ENCODE measurements at places on chromosomes 4 and X.
A peak's percentile ranks its signal among the peaks of the same experiment; 100 is the strongest.

GRCh38 chrX:65769564-65770292 lies 102.3 kb downstream of the MSN start:
- H3K4me1 ChIP-seq, result no peaks in the 10 kb centered on the region
- no peaks in the 10 kb centered on the region for H3K36me3 ChIP-seq
- no peaks in the 10 kb centered on the region for H3K27me3 ChIP-seq
- no peak for DNase-seq
- no peak overlapping the region for H3K4me3 ChIP-seq

DNA sequence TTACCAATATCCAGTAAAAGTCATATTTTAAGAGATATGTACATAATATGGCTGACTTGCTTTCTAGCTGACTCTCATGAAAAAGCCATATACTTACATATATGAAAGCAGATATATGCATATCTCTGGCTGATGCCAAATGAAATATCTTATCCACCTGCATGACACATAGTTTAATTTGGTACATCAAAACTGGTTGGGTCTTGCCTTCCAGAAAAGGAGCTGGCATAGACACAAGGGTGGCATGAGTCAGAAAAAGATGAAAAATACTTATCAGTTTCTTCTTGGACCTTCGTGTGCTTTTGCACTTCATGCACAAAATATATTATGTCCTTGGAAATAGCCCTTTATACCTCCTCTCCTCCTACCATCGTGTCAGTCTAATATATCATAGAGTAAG lies 32.1 kb downstream of the TIGD4 start:
- DNase-seq, result no peak
- no peak overlapping the region for H3K4me3 ChIP-seq
- no peaks in the 10 kb centered on the region for H3K36me3 ChIP-seq

- peaks cover 7% of the 10 kb centered on the region for H3K4me1 ChIP-seq
- DNase-seq, result no peak
- no peak overlapping the region for H3K4me3 ChIP-seq
- H3K27me3 ChIP-seq, result no peaks in the 10 kb centered on the region
- H3K27ac ChIP-seq, result no peak overlapping the region
Observed at GRCh38 chr4:168411318-168412150, 68.8 kb downstream of the DDX60L start.

DNA sequence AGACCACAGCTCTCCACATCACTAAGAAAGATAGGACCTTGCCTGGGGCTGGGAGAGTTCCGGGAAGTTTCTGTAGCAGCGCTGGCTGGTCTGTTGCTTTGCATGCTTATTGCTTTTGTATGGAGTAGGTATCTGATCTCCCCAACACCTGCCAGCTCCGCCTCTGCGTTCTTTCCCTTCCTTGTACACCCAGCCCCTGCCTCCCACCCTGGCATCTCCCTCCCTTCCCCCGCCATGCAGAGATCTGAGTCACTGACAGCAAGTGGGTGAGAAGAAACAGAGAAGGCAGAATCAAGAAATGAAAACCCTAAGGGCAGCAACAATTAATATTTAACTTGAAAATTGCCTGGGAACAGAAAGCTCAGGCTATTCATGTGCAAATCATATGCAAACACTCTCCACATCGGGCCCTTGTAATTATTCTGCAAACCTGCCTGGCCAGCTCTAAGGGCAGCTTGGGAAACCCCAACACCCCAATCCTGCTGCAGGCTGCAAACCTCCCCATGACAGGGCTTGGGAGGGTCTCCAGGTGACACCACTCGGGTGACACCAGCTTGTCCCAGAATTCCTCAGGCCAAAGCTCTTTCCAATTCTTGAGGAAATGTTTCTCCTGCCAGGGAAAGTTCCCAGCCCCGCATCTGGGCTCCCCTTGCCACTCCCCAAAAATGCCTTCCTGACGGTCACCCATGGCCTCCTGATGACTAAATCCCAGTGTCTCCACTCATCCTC lies 257.2 kb downstream of the FBXW7 start:
- H3K27ac ChIP-seq, result no peak overlapping the region
- no peaks in the 10 kb centered on the region for H3K4me1 ChIP-seq
- no peak for DNase-seq
- no peaks in the 10 kb centered on the region for H3K27me3 ChIP-seq
- no peaks in the 10 kb centered on the region for H3K36me3 ChIP-seq
- no peak overlapping the region for H3K4me3 ChIP-seq

- H3K27me3 ChIP-seq, result no peaks in the 10 kb centered on the region
- no peak overlapping the region for H3K4me3 ChIP-seq
- no peaks in the 10 kb centered on the region for H3K36me3 ChIP-seq
- H3K4me1 ChIP-seq, result peaks cover 2% of the 10 kb centered on the region
Observed at GRCh38 chrX:119655125-119655524, 37.8 kb downstream of the SEPTIN6 start.

GRCh38 chrX:10387011-10387410 lies 230.2 kb downstream of the CLCN4 start:
- H3K36me3 ChIP-seq, result no peaks in the 10 kb centered on the region
- peak; percentile 37 for DNase-seq
- H3K4me3 ChIP-seq, result no peak overlapping the region
- no peaks in the 10 kb centered on the region for H3K27me3 ChIP-seq
- H3K27ac ChIP-seq, result no peak overlapping the region

DNA sequence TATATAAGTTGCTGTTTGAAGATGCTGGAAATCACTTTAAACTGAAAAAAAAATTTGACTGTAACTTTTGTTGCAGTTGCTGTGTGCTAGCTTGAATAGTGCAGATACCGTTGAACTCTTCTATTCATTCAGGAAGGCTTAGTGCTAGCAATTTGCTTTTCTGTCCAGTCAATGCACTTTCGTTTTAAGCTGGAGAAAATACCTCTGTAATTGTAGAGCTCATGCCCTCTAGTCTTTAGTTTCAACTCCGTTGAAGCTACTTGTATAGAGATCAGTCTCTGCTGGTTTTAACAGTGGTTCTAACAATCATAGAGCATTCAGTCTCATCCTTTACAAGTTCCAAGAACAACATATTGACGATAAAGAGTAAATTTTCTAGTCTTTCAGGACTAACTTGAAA lies 49.0 kb upstream of the TRPC3 start:
- DNase-seq, result no peak
- no peak overlapping the region for H3K27ac ChIP-seq
- H3K27me3 ChIP-seq, result no peaks in the 10 kb centered on the region
- H3K4me3 ChIP-seq, result no peak overlapping the region
- H3K4me1 ChIP-seq, result no peaks in the 10 kb centered on the region
- H3K36me3 ChIP-seq, result no peaks in the 10 kb centered on the region

DNA sequence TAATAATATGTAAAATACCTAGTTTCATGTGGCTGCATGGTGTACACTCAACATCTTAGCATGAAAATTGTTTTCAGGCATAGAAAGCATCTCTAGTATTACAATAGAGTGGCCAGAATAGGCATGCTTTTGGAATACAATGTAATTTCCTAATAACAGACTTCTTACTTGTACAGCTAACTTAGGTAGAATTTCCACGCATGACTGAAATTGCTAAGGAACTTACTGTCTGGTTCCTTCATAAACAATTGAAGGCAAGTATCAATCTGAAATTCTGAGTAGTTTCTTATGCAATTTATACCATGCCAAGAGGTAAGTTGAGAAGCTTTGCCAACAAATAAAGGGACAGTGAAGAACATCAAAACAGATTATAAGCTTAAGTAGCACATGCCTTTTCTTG lies 26.7 kb downstream of the SULT1E1 start:
- no peak overlapping the region for H3K4me3 ChIP-seq
- no peak overlapping the region for H3K27ac ChIP-seq
- H3K36me3 ChIP-seq, result no peaks in the 10 kb centered on the region
- no peak for DNase-seq
- no peaks in the 10 kb centered on the region for H3K27me3 ChIP-seq

DNA sequence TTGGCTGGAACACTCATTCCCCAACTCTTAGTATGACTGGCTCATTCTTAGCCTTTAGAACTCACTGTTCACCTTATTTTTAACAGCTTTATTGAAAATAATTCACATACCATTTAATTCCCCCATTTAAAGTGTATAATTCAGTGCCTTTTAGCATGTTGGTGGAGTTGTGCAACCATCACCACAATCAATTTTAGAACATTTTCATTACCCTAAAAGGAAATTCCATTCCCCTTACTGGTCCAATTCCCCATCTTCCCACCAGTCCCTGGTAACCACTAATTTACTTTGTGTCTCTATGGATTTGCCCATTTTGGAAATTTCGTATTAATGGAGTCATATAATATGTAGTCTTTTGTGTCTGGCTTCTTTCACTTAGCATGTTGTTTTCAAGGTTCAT lies 19.7 kb downstream of the NHSL2 start:
- no peaks in the 10 kb centered on the region for H3K36me3 ChIP-seq
- no peak overlapping the region for H3K4me3 ChIP-seq
- H3K4me1 ChIP-seq, result no peaks in the 10 kb centered on the region
- H3K27me3 ChIP-seq, result no peaks in the 10 kb centered on the region
- no peak for DNase-seq

DNA sequence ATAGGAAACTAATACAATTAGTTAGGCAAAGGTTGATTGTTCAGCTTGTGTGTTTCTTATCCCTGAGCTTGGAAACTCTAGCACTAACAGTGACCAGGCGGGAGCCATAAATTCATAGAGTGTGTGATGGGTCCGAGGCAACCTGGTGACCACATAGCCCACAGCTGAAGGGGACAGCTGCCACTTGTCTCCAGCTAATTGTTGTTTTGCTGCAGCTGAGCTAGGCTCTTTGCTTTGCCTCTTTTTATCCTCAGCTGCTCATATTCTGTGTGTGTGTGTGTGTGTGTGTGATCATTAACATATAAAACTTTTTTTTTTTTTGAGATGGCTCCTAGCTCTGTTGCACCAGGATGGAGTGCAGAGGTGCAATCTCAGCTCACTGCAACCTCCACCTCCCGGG lies 53.2 kb downstream of the DOCK11 start:
- no peak overlapping the region for H3K27ac ChIP-seq
- H3K4me1 ChIP-seq, result peaks cover 5% of the 10 kb centered on the region
- no peak for DNase-seq

- no peak overlapping the region for H3K27ac ChIP-seq
- no peaks in the 10 kb centered on the region for H3K36me3 ChIP-seq
- H3K4me3 ChIP-seq, result no peak overlapping the region
- no peak for DNase-seq
- H3K27me3 ChIP-seq, result no peaks in the 10 kb centered on the region
- no peaks in the 10 kb centered on the region for H3K4me1 ChIP-seq
Observed at GRCh38 chrX:139086246-139086645, 374.7 kb upstream of the FGF13 start.

- peaks cover 3% of the 10 kb centered on the region for H3K4me1 ChIP-seq
- no peaks in the 10 kb centered on the region for H3K27me3 ChIP-seq
- no peak overlapping the region for H3K4me3 ChIP-seq
- DNase-seq, result no peak
- no peak overlapping the region for H3K27ac ChIP-seq
- H3K36me3 ChIP-seq, result no peaks in the 10 kb centered on the region
Observed at GRCh38 chrX:150736475-150736874, 43.3 kb downstream of the MTMR1 start.

DNA sequence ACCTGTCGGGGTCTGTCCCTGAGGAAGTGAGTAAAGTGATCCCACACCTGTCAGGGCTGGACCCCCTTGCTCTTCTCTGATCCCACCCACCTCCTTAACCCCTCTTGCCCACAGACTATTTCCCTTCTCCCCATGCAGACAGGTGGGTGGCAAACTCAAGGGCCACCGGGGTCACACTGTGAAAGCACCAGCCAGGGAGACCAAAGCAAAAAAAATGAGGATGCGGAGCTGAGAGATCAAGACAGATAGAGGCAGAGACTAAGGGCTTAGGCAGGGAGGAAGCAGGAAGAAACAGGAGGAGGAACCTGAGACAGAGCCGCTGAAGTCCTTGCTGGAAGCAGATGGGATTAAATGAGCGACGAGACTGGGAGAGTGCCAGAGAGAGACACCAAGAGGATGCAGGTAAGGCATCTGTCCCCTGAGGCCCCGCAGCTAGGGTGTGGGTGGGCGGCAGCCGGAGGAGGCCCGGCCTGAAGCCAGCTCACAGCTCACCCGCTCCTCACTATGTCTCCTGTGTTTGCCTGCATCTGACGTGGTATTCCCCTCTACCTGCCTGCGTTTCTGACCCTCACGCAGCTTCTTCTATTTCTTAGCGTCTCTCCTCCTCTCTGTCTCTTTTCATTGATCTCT lies 7.2 kb downstream of the TIMM17B start:
- DNase-seq, result no peak
- no peak overlapping the region for H3K27ac ChIP-seq
- no peaks in the 10 kb centered on the region for H3K4me1 ChIP-seq
- peak overlapping the region; percentile 45 for H3K4me3 ChIP-seq

GRCh38 chrX:40175511-40176350 lies 78.0 kb upstream of the BCOR start:
- no peaks in the 10 kb centered on the region for H3K27me3 ChIP-seq
- peak overlapping the region; percentile 21 for H3K4me3 ChIP-seq
- peak; percentile 45 for DNase-seq
- no peaks in the 10 kb centered on the region for H3K4me1 ChIP-seq
- H3K27ac ChIP-seq, result peak overlapping the region; percentile 63
- no peaks in the 10 kb centered on the region for H3K36me3 ChIP-seq

DNA sequence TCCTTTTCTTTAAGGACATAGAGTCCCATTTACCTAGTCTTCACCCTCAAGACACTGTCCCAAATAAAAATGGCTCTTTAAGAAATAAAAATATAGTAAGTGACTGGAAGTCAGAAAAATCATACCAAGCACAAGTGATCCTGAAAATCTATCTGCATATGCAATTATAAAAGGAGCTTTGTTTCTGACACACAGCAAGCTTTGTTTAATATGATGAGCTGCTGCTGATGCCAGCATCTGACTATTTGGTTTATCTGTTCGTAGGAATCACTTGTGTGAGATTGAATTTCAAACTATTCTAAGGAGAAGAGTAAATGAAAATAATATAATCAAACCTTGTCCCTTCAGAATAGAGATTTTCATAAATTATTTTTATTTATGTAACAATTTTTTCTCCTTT lies 332.4 kb downstream of the PCDH7 start:
- no peak for DNase-seq
- H3K4me3 ChIP-seq, result no peak overlapping the region
- no peaks in the 10 kb centered on the region for H3K36me3 ChIP-seq
- H3K4me1 ChIP-seq, result no peaks in the 10 kb centered on the region

DNA sequence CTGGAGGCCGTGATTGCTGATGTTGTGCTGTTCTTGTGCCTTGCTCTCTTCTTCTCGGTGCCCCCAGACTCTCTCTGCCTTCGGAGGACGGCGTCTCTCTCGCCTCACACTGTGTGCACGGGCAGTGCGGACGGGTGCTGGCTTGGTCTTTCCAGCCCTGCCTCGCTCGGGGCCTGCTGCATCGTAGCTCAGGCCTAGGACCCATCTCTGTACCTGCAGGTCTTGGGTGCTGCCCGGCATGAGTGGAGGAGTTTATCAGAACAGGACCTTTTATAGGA lies 18.2 kb downstream of the RGS12 start:
- no peak overlapping the region for H3K4me3 ChIP-seq
- H3K27ac ChIP-seq, result no peak overlapping the region
- peaks cover 2% of the 10 kb centered on the region for H3K4me1 ChIP-seq
